ENCODE measurements at places on chromosomes 2 and 18.

- DNase-seq: peak; percentile 42
These were observed 403.5 kb downstream of the SETBP1 start for GRCh38 chr18:45084206-45084605.

DNA sequence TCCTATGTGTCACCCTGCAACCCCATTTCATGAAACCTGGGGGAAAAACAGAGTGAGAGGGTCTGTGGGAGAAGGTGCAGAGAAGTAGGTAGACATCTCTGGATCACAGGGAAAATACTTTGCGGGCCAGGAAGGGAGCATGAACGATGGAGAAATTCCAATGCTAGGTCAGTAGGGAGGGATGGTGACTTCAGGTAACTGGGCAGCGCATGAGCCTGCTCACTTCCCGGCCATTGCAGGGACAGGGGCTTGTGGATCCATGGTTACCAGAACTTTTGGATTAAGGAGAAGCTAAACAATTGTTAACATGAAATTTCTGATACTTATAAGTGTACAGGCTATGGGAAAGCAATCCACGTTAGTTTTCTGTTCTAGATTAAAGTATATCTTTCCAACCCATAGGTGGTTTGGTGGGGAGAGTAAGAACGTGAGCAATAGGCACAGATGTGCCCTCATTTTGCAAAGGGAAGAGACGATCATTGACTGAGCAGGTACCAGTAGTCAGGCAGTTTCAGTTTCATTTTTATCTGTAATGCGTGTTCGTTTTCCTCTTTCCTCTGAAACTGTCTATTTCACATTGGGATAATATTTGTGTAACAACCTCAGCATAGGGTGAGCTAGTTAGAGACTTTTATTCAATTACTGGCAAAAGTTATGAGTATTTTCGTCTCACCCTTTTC is 65.0 kb downstream of the NYAP2 start:
- DNase-seq: no peak

GRCh38 chr2:16005816-16006536 is 65.6 kb downstream of the MYCN start:
- no peak for DNase-seq

GRCh38 chr2:237279012-237279768 is 134.8 kb downstream of the COL6A3 start:
- DNase-seq: no peak

DNA sequence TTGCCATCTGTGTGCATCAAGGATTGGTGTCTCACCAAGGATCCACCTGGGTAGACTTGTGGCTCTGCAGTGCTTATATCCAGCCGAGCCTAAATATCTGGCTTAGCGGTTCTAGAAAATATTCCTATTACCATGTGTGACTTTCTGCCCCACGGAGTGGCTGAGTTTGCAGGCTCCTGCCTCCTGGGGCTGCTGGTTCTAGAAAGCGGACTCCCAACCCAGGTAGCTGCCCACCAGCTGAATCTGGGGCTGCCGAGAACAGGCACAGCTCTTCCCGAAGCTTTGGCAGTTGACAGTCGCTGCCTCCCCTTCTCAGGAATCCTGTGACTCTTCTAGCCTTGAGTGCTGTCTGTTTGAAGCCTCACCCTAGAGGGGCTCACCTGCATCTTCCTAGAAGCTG is 104.6 kb downstream of the TPGS2 start:
- no peak for DNase-seq

DNA sequence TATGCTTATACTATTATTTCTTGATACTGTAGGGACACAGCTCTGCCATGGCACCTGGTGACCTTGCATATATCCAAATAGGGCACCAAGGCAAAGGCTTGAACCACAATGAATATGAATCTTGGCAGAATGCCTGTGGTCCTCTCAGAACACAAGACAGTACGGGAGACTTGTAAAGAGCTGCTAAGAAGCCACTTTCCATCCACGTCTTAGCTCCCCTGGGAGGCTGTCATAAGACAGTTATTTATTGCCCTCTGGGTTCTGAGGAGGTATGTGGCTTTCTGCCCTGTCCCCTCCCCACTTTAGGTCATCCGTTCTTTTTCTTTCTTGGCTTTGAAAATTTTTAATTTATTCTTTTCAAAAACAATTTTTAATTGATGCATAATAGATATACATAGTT is 29.8 kb upstream of the MRPL33 start:
- no peak for DNase-seq

- DNase-seq: no peak
These were observed 443.0 kb upstream of the MMADHC start for GRCh38 chr2:150030436-150031190.

DNA sequence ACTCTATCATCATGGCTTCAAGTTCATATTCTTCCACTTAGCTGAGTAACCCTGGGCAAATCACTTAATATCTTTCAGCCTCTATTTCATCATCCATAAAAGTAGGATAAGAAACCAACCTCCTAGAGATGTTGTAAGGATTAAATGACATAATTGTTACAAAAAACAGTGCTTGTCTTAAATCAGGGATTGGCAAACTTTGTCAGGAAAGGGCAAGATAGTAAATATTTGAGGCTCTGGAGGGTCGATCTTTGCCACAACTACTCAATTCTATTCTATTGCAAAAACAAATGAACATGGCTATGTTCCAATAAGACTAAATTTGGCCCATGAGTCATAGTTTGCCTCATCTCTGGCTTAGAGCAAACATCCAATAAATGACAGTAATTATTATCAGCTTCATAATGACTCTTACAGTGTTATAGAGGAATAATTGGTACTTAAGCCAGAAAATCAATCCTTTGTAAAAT is 184.7 kb downstream of the SATB2 start:
- DNase-seq: no peak

- DNase-seq: no peak
These were observed 10.4 kb upstream of the MAP3K2 start for GRCh38 chr2:127398239-127398590.

- no peak for DNase-seq
These were observed 59.8 kb downstream of the KCTD1 start for GRCh38 chr18:26488417-26489009.

DNA sequence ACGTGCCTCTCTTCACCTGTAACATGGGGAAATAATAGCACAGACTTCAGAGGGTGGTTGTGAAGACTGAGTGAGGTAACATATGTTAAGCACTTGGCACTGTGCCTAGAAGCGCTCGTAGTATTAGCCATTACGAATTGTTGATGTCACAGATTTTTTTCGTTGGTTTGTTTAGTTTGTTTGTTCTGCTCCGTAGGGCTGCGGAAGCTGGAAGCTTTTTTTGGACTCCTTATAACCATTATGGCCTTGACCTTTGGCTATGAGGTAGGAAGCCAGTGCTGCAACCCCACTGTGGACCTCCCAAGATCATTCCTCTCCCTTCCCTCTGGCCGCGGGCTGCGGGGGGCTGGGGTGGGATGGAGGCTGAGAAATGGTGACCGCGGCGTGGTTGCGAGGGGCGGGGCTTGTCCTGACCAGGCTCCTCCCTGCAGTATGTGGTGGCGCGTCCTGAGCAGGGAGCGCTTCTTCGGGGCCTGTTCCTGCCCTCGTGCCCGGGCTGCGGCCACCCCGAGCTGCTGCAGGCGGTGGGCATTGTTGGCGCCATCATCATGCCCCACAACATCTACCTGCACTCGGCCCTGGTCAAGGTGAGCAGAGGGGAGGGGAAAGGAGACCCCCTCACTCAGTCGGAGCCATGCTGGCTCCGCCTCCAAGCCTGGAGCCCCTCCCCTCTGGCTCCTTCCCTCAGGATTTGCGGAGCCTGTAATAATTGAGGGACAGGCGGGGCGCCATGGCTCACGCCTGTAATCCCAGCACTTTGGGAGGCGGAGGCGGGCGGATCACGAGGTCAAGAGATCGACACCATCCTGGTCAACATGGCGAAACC is 5.5 kb downstream of the SLC11A1 start:
- no peak for DNase-seq

DNA sequence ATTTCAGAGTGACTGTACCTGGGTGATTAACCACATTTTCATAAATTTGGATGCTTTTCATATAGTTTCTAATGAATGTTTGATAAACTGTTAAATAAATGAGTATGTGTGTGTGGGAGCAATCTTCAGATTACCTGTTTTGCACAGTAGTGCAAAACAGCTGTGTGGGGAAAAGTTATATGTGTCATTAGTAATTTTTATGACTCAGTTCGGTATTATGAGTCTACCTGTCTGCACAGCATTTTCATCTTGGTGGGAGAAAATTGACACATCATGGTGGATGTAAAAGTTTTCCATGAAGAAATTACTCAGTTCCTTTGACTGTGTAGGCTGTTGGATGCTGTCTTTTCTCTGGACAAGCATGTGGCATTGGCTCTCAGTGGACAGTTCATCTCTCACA is 43.8 kb downstream of the LTBP1 start:
- no peak for DNase-seq

DNA sequence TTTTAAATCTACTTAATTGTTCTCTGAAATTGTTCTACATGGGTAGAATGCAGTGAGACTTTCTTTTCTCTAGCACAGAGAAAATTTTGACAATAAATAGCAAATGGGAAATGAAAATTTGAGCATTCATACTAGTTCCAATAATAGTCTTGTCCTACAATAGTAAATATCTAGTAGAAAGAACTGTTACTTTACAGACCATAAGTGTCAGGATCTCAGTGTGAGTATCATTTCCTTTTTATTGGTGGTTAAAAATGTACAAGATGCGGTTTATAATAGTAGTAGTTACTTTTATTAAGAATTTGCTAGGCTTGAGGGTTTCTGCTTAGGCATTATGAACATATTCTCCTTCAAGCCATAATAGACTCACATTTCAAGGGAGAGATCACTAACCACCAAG is 43.2 kb downstream of the KCNE4 start:
- no peak for DNase-seq

DNA sequence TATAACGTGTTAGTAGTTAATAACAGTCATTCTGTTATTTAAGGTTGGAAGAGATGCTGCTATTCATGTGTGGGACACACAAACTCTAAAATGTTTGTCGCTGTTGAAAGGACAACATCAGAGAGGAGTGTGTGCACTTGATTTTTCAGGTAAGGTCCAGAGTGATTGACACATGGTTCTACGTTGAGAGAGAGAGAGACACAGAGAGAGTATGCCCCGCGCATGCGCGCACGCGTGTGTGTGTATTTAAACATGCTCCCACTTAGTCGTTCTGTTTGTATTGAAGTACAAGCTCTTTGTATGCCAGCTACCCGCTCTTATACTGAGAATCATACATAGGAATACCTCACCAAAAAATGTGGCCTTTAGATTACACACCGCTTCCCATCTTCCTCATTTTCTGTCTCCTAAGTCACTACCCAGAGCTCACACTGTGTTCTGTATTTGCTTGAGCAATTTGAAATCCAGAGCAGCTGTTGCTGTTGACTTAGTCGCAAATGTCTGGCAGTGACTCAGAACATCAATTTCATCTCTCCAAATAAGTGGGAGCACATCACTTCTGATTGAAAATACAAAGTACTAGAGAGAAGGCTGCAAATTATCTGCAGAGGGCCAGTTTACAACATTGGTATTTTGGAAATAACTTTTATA is 148.1 kb downstream of the EML6 start:
- DNase-seq: no peak

DNA sequence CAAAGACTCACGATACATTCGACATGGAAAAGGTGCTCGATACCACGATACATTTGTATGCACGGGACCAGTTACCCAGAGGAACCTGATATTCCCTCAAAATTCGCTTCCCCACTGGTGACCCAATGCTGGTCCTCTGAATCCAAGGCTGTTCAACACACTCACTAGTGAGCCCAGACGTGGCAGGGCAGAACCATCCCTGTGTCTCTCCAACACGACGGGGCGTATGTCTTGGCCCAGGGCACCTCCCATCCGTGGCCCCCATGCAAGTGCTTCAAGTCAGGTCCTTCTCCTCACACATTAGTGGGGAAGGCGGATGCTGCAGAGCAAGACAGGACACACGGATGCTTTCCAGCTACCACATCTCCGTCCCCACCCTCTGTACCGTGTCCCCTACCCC is 6.1 kb downstream of the CRACDL start:
- no peak for DNase-seq

GRCh38 chr2:148928395-148928794 is 53.4 kb downstream of the KIF5C start:
- DNase-seq: no peak

GRCh38 chr2:189199797-189200196 is 20.2 kb upstream of the COL5A2 start:
- DNase-seq: no peak

GRCh38 chr2:113119111-113119510 is 8.3 kb upstream of the IL1RN start:
- no peak for DNase-seq

DNA sequence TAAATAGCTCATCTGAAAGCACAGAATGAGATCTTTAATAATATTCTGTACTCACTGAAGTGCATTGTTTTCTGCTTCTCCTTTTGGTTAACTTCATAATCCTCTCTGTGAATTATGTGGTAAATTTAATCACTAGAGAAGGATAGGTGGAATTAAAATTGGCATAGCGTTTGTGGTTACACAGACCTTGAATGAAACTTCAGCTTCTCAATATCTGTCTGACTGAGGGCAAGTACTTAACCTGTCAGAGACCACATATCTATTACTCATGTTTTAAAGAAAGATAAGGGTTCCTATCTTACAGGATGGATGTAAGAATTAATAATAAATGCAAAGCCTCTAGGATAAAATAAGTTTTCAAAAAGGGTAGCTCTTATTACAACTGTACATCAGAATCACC is 861.8 kb downstream of the TRIB2 start:
- no peak for DNase-seq

DNA sequence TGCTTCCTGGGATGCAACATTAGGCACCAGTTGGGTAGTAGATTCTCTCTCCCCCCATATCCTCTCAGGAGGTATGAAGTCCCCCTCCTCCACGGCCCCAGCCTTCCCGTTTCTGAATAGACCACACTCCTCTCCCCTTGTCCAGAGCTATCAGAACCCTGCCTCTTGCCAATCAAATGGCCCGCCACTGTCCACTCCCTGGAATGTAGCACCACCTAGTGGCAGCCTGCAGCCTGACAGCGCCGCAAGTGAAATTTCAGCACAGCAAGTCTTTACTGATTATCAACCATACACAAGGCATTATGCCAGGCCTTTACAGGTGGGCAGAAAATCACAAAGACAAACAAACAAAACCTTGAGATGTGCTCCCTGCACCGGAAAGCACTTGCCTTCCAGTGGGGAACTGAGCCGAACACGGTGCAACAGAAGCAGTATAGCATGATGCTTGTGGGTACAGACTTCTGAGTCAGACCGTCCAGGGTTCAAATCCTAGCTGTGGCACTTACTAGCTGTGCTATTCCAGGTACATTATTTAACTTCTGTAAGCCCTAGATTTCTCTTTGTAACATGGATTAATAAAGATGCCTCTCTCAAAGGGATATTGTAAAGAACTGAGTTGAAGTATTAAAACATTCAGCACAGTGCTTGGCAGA is 174.0 kb downstream of the SMAD2 start:
- peak; percentile 18 for DNase-seq

- DNase-seq: no peak
These were observed 50.7 kb upstream of the ACAA2 start for GRCh38 chr18:49863769-49864621.

- DNase-seq: no peak
These were observed 2.5 kb upstream of the PLA2R1 start for GRCh38 chr2:160064916-160065315.

DNA sequence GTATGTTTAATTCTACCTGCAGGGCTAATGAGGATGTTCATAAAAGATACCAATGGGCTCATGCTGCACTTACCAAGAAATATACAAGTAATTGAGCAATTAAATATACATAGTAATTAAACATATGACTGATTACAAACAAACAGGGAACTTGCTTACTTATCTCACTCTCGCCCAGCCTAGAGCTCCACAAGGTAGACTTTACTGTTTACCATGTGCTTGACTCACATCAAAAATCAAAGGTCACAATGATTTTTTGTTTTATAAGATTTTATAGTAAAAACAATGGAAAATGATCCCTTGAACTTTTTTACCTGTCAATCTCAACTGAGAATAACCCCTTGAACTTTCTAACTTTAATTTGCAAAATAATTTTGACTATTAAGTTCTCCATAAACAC is 1395.1 kb downstream of the SUCLG1 start:
- DNase-seq: no peak

Measured in left renal pelvis (tissue), 4 donors.